ENCODE measurements at places on chromosomes 5 and 9. TPM values are rescaled to one million over a fixed set of nuclear protein-coding genes. Genes with fewer than 3 reads are reported as not detected.

DNA sequence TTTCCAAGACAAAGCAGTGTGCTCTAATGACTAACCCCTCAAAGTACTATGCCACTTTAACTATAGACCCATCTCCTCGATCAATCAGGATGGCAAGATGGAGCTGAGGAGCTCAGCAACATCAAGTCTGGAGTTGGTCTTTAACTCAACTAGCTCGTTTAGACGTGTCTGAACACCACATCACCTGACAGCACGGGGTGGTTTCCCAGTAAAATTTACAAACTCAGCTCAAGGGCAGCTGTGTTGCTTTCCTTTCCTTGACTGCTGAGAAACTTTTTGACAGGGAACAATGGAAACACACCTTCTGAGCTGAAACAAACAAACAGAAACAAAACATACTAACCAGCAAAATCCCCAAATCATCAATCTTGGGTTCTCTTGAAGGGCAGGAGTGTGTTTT, 202.5 kb downstream of the NTRK2 start:
- DNase-seq = no peak

- DNase-seq = no peak
Measured at GRCh38 chr5:56480705-56481427, 247.7 kb upstream of the ANKRD55 start.

DNA sequence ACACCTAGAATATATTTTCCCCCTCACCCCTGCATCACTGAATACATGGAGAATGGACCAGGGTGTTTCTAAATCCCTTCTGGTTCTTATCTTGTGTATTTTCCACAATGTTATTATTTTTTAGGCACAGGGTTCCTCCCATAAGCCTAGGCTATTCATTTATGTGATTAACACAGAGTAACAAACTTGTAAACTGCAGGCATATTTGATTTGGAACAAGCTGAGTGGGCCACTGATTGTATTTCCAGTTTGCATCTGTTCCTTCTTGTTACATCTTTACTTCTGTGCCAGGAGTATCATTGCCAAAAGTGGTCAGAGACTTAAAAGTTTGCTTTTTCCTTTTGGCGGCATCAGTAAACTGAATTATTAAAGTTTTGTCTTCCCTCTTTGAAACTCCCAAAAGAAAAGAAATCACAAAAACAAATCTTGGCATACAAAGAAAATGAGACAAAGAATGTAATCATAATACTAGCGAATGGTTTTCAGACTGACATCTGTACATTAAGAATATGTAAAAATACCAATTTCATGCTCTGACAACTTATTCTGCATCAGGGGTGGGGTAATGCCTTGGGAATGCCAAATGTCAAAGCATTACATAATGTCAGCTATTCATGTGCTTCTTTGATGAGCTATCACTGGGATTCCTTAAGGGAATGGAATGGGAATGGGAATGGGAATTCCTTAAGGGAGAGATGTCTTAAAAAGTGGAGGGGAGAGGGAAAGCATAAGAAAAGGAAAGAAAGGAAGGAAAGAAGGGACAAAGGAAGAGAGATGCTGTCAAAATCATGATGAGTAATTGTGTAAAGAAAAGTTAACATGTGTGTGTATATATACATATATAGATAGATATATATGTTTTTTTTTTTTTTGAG, 22.2 kb upstream of the PAX5 start:
- no peak for DNase-seq

- DNase-seq = no peak
Measured at GRCh38 chr5:138949988-138950387, 74.9 kb upstream of the LRRTM2 start.

MCTP1 gene
- total RNA-seq = 0.21 TPM

GRCh38 chr5:93567424-93567823, 13.6 kb downstream of the NR2F1-AS1 start:
- DNase-seq = no peak

DNA sequence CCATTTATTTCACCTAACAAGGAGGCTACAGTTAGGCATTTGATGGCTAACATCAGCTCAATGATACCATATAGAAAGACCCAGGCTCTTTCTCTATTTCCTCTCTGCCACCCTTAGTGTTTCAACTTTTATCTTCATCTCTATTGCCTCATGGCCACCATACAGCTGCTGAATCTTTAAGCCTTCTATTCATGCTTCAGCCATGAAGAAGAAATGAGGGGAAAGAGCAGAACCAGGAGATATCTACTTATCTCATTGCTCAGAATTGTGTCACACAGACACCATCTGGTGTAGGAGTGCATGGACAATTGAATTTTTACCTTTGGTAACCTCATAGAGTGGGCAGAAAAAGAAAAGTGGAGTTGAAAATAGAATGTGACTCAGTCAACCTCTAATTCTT, 6.7 kb downstream of the GAPT start:
- DNase-seq = no peak

- no peak for DNase-seq
Measured at GRCh38 chr9:37988041-37988440, 81.0 kb downstream of the SHB start.

SLC4A9 gene
- not detected for total RNA-seq

LRRC14B gene
- total RNA-seq = not detected

GRCh38 chr5:151562019-151562707, 29.0 kb downstream of the FAT2 start:
- DNase-seq = no peak

DNA sequence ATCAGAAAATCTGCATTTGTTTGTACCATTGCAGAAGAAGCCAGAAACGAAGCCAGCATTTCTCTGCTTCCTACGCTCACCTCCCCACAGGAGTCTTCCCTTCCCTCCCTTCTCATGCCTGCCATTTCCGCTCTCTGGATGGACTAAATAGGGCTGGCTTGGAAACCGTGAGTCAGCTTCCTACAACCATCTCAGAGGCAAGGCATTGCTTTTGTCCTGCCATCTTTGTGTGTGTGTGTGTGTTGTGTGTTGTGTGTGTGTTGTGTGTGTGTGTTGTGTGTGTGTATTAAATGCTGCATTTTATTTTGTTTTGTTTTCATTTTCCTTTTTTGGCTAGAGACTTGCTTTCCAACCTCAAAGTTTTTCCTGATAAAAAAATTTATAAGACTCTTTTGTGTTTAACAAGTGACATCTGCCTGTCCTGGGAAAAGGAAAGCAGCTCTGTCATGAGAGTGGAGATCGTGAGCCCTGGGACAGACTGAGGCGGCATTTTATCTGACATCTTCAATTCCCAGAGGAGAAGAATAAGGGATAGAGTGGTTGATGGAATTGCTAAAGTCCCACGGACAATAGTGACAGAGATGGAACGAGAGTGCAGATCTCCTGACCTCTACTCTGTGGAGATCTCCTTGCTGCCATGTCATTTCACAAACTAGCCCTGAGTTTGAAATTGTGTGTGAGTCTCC, 7.5 kb upstream of the EGFLAM start:
- no peak for DNase-seq

GRCh38 chr9:116475201-116475600, 211.9 kb upstream of the TRIM32 start:
- no peak for DNase-seq

DNA sequence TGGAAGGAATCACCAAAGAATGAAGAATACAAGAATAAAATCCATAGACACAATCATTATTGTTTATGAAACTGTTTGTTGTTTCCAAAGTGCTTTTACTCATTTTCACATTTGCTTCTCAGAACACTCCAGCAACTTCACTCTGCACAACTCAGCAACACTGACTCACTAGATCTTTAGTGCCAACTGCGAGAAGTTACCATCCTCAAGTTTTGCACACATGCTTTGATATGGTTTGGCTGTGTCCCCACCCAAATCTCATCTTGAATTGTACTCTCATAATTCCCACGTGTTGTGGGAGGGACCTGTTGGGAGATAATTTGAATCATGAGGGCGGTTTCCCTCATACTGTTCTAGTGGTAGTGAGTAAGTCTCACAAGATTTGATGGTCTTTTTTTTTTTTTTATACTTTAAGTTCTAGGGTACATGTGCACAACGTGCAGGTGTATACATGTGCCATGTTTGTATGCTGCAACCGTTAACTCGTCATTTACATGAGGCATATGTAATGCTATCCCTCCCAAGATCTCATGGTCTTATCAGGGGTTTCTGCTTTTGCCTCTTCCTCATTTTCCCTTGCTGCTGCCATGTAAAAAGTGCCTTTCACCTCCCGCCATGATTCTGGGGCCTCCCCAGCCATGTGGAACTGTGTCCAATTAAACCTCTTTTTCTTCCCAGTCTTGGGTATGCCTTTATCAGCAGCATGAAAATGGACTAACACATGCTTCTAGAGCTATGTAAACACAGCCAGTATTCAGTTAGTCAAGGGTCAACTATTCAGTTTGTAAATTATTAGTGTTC, 36.9 kb downstream of the CLINT1 start:
- DNase-seq = no peak

GRCh38 chr5:1310118-1310517, 15.2 kb upstream of the TERT start:
- no peak for DNase-seq

SHOC1 gene
- not detected for total RNA-seq

FRMD3 gene
- 0.53 TPM for total RNA-seq

DNA sequence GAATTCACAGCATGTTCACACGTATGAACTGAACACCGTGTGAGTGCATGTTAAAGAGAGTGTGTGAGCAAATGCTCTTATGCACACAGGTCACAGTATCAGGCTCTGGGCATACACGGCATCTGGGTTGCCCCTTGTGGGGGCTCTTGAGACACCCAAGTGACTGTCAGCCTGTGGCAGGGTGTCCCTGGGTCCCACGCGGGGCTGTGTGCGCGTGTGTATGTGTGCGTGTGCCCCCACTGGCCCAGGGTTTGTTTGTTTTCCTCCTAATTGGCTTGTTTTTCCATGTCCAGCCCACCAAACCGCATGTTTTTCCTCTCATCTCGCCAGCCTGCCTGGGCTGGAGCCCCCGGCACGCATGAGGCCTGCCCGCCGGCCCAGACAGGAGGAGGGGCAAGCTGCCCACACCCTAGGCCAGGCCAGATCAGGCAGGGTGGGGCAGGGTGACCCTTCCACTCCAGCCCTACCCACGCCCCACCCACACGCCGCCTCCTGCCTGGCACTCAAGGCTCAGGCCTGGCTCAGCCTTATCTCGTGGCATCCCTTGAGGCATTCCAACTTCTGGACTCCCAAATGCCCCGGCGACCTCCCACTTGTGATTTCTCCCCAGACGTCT, 28.8 kb downstream of the CNTFR start:
- no peak for DNase-seq

DNA sequence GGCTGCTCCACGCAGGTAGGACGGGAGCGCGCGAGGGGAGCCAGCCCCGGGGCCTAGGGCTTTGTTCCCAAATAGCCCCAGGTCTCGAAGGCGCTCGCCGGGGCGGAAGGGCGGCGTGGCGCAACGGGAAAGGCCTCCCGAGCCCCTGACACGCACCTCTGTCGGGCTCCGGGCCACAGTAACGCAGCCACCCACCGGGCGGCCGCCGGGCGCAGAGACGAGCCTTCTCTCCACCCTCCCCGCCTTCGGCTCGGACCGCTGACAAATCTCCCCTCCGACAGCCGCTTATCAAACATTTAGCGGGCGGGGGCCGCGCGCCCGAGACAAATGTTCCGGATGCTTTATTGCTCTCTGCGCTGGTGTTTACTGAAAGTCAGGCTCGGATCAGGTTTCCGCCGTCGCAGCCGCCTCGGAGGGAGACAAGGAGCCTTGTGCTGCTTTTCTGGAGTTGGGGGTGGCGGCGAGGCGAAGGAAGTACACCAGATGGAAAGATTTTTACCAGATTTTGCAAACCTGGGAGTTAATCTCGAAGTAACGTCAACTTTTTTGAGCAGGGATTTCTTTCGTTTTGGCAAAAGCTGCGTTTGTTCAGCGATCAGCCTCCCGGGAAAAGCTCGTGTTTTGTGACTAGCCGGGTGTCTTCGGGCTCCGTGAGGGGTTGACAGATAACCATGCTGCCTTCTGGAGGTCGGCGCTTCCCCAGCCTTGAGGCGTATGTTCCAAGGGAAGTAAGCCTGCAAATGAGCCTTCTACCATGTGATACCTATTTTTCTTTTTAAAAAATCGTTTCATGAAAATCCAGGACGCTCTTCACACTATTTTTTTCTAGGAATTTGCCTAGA, 950 bp downstream of the RGMB start:
- DNase-seq = peak; percentile 48

DNA sequence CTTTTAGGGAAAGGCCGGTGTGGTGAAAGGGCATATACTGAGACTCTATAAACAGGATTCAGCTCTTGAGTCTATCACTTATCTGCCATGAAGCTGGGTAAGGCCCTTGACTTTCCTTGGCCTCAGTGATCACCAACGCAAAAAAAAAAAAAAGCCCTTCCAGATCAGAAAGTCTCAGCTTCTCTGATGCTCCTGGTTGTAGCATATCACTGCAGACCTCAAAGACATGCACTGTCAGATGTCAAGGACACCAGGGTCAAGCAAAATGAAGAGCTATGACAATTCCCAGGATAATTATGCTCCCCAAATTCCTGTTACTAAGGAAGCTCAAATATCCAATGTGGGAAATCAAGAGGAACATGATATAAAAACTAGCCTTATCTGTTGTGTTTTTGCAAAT, 68.3 kb upstream of the IFNE start:
- DNase-seq = no peak

DNA sequence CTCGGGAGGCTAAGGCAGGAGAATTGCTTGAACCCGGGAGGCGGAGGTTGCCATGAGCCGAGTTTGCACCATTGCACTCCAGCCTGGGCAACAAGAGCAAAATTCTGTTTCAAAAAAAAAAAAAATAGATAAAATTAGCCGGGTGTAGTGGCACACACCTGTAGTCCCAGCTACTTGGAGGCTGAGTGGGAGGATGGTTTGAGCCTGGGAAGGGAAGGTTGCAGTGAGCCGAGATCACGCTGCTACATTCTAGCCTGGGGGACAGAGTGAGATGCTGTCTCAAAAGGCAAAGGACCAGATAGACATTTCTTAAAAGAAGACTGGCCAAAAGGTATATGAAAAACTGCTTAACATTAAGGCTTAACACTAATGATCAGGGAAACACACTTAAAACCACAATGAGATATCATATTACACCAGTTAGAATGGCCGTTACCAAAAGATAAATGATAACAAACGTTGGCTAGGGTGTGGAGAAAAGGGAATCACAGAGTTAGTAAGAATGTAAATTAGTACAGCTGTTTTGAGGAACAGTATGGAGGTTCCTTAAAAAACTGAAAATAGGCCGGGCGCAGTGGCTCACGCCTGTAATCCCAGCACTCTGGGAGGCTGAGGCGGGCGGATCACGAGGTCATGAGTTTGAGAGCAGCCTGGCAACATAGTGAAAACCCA, 10.1 kb upstream of the MARVELD2 start:
- DNase-seq = no peak

DNA sequence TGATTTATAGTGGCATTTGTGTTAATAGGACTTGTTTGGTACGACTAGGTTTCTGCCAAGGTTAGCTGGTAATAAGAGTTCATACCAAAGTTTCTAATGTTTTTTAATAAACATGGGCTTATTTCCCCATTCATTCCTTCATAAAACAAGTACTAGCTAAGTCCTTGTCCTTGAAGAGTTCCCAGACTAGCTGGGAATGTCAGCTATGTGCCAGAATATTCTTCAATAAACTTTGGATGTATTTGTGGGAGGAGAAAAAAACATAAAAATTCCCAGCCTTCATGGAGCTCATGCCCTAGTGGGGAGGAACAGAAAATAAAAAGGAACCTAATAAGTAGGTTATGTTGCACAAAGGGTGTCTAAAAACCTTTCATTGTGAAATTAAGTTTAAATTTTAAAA, 176.9 kb downstream of the DENND1A start:
- no peak for DNase-seq

Measured in T-cell (primary cell).